ENCODE measurements at places on chromosomes 16 and 17.
A peak's percentile ranks its signal among the peaks of the same experiment; 100 is the strongest.

- no peak for DNase-seq
These were observed 228.7 kb downstream of the CDH13 start for GRCh38 chr16:82855471-82855870.

GRCh38 chr17:50476545-50477315 is 1.9 kb upstream of the RSAD1 start:
- no peak for DNase-seq

DNA sequence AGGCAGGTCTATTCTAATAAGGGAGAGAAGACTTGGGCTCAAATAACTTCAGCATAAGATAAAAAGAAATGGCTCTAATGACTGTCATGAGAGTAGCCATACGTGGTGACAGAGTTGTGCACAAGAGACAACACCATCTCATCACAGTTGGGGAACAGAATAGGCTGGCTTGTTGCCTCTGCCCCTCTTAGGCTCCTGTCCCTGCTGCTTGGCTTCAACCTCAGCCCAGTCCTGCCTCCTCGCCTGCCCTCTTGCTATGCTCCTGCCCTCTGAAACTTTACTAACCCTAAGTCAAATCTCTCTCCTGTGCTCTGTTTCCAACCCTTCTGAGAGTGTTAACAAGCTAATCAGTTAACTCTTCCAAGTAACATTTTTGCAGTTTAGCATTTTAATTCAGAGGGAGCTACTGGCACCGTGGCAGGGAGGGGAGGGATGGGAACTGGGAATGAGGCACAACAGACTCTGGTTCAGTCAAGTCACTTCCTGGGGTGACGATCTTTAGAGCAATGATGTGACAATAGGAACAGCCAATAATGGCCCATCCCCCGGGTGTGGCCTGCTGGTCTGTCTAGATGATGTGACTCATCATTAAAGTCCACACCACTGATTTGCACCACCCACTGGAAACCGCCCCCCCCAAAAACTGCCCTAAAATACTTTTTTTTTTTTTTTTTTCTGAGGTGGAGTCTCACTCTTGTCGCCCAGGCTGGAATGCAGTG is 35.5 kb downstream of the DNAH17 start:
- DNase-seq = peak; percentile 28

GRCh38 chr16:50440991-50441390 is 72.2 kb upstream of the BRD7 start:
- no peak for DNase-seq

GRCh38 chr17:2899906-2900305 is 103.7 kb downstream of the RAP1GAP2 start:
- no peak for DNase-seq

- no peak for DNase-seq
These were observed 953.9 kb downstream of the CDH11 start for GRCh38 chr16:64167936-64168335.

DNA sequence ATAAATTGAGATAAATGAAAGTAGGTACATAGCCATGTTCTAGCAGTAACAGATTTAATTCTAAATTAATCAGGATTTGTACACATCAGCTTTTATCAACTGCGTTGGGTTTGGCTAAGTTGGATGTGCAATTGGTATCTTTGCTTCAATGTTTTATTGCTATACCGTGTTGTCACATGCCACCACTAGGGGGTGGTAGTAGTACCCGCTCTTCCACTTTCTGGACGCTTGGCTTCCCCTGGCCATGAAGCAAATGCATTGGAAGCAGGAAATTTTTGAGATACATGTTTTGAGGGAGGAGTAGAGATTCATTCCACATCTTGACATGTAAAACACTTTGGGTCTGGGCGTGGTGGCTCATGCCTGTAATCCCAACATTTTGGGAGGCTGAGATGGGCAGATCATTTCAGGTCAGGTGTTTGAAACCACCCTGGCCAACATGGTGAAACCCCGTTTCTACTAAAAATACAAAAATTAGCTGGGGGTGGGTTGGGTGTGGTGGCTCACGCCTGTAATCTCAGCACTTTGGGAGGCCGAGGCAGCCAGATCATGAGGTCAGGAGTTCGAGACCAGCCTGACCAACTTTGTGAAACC is 58.6 kb downstream of the EMP2 start:
- DNase-seq = peak; percentile 50

- DNase-seq = no peak
These were observed 10.6 kb downstream of the ELMO3 start for GRCh38 chr16:67209565-67209964.

DNA sequence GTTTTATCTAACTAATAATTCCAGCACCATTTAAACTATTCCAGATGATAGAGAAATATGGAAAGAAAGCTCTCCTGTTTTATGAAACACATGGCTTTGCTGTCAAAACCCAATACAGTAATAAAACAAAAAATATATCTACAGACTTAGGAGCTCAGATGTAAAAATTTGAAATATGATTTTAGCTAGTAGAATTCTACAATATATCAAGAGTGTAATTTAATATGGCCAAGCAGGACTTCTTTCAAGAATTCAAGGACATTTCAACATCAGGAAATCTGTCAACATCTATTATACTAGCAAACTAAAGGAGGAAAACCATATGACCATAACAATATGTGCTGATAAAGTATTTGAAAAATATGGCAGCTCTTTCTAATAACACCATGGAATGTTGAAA is 57.5 kb downstream of the CCDC182 start:
- DNase-seq = no peak

DNA sequence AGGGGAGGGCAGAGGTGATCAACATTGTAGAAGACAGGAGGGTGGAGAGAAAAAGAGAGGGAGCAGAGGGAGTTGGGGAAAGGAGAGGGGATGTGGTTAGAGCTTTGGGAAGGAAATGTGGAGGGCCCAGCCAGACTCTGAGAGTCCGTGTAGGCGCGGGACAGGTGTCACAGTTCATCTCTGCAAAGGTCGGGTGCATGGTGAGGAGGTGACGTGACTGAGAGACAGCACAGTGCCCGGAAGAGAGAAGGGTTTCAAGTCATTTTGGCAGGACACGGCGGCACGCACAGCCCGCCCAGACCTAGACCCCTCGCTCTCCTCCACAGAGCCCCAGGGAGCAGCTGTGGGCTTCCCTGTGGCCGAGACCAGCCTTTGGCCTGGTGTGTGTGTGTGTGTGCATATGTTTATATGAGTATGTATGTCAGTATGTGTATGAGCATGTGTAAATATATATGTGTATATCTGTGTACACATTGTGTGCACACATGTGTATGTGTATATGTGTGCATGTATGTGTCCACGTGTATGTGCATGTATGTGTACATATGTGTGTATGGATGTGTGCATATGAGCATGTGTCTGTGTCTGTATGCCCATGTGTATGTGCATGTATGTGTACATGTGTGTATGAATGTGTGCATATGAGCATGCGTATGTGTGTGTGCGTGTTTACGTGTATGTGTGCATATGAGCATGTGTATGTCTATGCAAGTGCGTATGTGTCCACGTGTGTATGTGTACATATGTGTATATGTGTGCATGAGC is 104.6 kb downstream of the SEC14L1 start:
- no peak for DNase-seq

- peak; percentile 83 for DNase-seq
These were observed 5.7 kb downstream of the TRIM47 start for GRCh38 chr17:75872434-75873351.

- DNase-seq = no peak
These were observed 249.6 kb downstream of the ENGASE start for GRCh38 chr17:79324194-79324593.

GRCh38 chr17:15171167-15172047 is 93.7 kb downstream of the PMP22 start:
- DNase-seq = peak; percentile 83

- DNase-seq = peak; percentile 75
These were observed 30.7 kb upstream of the RPTOR start for GRCh38 chr17:80513892-80514291.

- no peak for DNase-seq
These were observed 42.8 kb downstream of the USP22 start for GRCh38 chr17:20999841-21000532.

GRCh38 chr17:67011527-67012175 is 32.7 kb upstream of the CACNG1 start:
- DNase-seq = no peak

- no peak for DNase-seq
These were observed 21.4 kb downstream of the MYBBP1A start for GRCh38 chr17:4533523-4534504.
